GM23248 (cell line): ENCODE measurements at places on chromosomes 5 and 9. TPM values are rescaled to one million over a fixed set of nuclear protein-coding genes. Genes with fewer than 3 reads are reported as not detected.

- DNase-seq = no peak
These were observed 610.3 kb upstream of the KLF4 start for GRCh38 chr9:108099854-108100253.

SMIM33 gene
- polyA plus RNA-seq = not detected in 2 replicates

- DNase-seq = peak; percentile 25
These were observed 100.7 kb downstream of the SLIT3 start for GRCh38 chr5:169200125-169200778.

DNA sequence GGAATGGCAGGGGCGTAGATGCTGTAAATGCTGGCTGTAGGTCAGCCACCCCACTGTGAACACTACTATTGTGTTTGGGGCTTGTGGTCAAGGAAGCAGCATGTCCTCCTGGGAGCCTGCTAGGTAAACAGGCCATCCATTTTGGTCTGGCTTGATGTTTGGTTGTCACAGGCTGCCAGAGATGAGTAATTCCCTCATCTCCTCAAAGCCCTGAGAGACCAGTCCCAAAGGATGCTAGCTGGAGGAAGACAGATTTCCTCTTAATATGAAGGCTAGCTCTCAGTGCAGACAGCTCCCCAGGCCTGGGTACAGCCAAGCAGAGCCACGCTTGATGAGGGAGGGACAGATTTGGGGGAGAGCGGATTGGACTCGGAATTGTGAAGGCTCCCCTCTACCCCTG is 72.5 kb upstream of the MAP1B start:
- DNase-seq = no peak

PTGDS gene
- polyA plus RNA-seq = 0.24 and 0.25 TPM in 2 replicates

- no peak for DNase-seq
These were observed 64.2 kb upstream of the SMIM23 start for GRCh38 chr5:171721464-171721863.

TUSC1 gene
- 12.7 and 14.9 TPM in 2 replicates for polyA plus RNA-seq

DNA sequence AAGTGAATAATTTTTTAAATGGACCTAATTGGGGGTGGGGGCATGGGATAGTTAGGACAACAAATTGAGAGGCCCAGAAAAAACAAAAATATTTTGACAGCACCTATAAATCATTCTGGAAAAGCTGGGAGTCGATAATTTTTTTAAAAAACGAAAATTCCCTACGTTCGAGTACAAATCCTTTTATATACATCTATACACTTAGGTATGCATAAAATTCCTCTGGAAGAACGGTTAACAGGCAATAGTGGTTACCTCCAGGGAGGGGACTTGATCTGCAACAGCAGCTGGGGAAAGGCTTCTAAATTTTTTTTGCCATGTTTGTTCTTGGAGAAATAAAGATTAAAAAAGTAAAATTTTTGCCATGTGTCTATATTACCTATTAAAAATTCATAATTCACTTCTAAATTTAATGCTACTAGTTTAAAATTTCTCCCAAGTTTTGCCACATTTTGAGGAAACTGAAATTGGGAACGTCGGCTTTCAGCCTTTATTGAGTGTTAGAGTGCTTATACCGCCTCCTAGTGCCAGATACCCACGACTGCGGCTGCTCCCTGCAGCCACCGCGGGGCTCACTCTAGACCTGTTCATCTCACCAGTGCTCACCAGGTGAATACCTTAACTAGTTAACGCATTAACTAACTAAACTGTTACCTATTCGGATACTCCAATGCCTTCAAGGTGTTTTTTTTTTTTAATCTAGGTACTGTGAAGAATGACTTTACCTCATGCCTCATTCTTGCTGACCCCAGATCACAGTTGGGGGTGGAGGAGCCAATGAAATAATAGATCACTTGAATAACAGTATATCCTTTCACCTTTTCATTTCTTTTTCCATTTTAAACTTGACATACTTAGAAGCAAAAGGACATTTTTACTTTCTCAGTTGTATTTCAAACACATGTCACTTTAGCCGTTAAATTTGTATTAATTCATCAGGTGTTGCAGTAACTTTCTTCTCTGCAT is 1.8 kb upstream of the BHMT start:
- DNase-seq = no peak

GRCh38 chr9:120109242-120109641 is 470.7 kb downstream of the CDK5RAP2 start:
- peak; percentile 24 for DNase-seq

DNA sequence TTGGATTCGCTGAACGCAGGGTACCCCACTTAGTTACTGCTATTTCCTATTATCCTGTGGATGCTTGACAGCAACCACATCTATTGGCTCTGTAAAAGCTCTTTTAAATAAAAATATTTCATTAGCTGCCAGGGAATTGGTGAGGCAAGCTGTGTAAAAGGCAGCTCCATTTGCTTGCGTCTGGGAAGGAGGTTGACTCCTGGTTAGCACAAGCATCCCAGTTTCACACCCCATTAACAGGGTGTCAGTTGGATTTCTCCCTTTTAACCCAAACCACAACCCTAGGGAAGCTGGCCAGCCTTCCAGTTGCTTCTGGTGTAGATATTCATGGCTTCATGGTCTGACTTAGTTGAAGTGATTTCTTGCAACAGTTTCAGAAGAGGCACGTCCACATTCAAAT is 151.0 kb downstream of the GPBP1 start:
- DNase-seq = peak; percentile 4

FCN2 gene
- polyA plus RNA-seq = not detected in 2 replicates

- no peak for DNase-seq
These were observed 743.0 kb upstream of the DMAC1 start for GRCh38 chr9:8542537-8542936.

- DNase-seq = no peak
These were observed 20.2 kb downstream of the NDFIP1 start for GRCh38 chr5:142128675-142129208.

DNA sequence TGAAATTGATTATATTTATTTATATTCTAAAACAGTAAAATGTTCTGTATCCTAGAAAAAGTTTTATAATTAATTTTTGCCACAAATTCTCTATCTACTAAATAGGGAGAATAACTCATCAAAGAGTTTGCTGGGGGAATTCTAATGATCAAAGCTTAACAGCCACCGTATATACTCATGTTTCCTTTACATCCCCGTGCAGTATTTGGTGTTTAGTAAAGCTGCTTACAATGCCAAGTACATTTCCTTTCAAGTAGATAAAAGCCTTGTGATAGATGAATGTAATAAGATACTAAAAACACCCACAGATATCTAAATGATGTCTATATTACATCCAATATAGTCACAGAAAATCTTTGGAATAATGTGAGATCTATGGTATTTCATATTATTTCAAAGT is 312.2 kb downstream of the HCN1 start:
- DNase-seq = no peak

DNA sequence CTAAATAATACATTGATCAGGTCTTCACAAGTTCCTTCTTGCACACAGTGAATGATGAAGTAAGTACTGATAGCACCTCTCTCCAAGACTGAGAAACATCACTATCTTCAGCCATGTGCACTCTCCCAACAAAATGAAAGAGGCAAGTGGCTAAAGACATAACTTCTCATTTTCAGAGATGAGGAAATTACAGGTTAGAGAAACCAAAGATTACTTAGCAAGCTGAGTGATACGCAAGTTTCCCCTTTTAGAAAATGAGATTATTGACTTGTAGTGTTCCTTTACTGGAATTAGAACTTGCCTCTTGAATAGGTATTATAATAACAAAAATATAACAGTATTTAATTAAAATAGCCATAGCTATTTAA is 21.6 kb downstream of the CEMIP2 start:
- DNase-seq = no peak

DNA sequence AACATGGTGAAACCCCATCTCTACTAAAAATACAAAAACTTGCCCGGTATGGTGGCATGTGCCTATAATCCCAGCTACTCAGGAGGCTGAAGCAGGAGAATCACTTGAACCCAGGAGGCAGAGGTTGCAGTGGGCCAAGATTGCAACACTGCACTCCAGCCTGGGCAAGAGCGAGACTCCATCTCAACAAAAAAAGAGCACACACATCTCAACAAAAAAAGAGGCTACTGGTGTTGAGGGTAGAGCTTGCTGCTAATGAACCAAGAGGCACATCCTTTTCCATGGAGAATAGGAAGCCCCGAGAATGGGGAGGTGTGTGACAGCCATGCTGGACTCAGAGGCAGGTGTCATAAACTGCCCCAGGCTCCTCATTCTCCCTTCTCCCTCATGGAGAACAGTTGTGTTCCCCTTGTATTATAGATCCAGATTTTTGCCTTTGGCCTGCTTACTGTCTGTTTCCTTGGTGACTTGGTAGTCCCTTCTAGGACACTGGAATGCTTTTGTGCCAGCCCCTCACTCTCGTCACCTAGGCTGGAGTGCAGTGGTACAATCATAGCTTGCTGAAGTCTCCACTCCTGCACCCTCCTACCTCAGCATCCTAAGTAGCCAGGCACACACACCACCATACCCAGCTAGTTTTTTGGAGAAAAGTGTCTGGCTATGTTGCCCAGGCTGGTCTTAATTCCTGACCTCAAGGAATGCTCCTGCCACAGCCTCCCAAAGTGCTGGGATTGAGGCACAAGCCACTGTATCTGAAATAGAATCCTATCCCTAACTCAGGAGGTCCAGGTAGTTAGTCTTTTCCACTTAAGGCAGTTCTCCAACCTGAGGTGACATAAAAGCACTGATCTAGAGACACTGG is 5.1 kb downstream of the RPL12 start:
- no peak for DNase-seq

ACOT12 gene
- polyA plus RNA-seq = not detected in 2 replicates

SLC46A2 gene
- 0.10 TPM in 1 of 2 replicates, not detected in the other for polyA plus RNA-seq

DNA sequence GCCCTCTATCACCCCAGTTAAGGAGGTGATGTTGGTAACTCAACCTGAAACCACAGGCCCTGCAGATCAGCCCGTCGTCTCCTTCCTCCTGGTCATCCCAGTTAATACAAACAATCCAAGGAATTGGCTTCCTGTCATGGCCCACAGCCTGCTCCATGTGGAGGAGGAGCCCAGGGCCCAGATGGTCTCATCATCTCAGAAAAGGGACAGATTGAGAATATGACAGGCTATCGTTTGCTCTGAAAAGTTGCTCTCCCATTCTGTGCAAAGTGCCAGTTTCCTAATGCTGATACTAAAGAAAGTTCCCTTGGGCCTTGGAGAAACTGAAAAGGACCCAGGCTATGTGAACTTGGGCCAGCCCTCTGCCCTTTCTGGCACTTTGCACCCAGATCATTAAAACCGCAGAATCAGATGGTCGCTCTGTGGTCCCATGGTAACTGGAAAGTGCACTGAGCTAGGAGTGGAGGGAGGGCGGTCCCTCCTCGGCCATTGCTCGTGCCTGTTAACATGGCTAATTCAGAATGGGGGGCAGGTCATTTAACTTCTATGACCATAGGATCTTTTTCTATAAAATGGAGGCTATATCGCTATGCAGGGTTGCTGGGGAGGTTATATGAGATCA is 675 bp upstream of the SPAAR start:
- DNase-seq = peak; percentile 13

DNA sequence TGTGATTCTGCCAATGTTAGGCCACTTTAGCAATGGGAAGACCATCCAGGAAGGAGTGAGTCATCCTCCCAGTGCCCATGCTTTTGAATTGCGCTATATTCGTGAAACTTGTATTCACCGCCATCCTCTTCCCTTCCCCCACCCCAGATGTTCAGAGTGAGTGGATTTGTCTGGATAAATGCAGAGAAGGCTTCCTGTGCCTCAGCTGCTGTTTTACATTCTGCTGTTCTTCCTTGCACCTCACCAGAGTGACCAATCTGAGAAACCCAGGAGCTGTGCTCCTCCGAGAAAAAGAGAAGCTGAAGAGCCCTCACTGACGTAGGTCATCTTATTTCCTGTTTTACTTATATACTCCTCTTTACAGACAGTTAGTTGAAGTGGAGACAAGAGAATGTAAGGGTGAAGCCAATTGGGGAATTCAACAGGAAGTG is 24.6 kb upstream of the SVEP1 start:
- DNase-seq = no peak

GFI1B gene
- not detected in 2 replicates for polyA plus RNA-seq

- DNase-seq = peak; percentile 50
These were observed 73.9 kb downstream of the RORB start for GRCh38 chr9:74570879-74571512.

DNA sequence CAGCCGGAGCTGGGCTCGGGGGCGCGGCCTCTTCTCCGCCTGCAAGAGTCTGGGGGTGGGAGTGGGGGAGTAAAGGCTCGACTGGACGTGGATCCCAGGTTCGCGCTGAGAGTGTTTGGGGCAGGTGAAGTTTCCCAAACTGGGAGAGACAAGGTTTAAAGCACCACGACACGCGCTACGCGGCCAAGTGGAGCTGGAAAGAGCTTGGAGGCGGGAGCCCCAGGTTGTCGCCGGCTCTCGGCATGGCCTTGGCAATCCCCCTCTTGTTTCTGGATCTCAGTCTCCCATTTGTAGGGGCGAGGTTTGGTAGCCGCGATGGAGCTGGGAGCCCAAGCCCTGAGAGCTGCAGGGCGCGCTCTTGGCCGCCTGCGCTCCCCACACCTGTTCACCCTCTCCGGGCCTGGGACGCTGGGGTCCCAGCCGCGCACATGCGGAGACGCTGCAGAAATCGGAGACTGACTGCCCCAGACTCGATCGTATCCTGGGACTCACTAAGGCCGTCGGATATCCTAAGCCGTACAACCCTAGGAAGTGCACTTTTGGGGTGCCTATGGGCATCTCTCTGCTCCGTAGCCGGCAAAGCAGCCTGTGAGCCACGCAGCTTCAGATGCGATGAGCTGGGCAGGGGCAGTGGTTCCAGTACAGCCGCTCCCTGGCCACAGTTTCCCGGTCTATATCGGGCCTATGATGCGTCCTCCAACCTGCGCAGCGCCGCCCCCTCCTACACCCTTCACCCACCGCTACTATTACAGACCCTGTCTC is 937 bp downstream of the TMOD1 start:
- no peak for DNase-seq
